ENCODE measurements at places on chromosomes 12 and 14.

GRCh38 chr12:69055280-69055679 is 122.3 kb upstream of the CPM start:
- no peak for DNase-seq

GRCh38 chr14:68924186-68925158 is 54.6 kb downstream of the ACTN1 start:
- no peak for DNase-seq

DNA sequence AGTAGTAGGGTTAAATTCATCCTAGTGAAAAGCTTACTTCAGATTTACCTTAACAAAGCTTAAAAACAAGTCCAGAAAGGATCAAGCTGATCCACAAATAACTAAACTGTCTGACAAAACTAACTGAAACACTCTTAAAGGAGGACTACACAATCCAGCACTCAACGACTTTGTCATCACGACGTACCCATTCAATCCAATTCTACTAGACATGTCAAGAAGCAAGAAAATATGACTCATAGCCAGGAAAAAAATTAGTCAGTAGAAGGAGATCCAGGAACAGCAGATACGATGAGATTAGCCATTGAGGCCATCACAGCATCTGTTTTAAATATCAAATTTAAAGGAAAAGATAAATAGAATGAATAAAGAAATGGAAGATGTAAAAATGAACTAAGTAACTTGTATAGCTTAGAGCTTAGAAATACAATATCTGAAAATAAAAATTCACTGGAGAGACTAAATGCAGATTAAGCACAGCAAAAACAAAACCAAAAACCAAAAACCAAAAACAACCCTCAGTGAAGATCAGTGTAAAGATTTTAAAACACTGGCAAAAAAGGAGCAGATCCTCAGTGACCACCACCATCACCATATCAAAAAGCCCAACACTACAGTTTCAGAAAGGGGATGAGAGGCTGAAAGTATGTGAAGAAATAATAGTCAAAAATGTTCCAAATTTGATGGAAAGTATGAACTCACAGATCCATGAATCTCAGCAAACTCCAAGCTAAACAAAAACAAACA is 95.0 kb upstream of the CCND2 start:
- no peak for DNase-seq

DNA sequence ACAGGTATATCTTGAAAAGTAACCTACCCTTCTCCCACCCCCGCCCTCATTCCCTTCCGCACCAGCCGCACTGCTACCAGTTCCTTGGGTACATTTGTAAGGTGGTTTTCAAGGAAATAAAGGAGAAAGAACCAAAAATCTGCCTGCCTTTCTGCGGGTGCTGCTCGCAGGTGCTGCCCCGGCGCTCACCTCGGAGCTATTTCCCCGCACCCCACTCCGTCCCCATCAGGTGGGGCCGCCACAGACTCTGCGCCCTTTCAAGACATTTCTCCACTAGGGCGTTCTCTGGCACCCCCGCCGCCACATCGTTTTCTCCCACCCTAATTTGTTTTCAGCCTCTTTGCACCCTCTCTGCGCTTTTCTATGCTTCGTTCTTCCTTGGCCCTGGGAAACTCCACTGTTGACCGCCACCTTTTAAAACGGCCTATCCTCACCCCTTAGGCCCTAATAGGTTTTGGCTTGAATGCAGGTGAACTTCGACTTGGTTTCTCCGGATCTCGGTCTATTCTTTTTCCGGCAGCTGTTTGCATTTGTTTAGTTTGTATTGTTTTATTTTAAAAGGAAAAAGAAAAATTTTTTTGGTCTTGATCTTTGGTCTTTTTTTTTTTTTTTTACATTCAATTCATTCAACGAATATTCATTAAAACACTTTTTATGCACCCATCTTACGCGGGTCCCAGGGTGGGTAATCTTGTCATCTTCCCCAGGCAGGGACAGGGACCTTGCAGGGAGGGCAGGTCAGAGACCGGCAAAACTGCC is 3.0 kb downstream of the VSX2 start:
- DNase-seq = no peak

DNA sequence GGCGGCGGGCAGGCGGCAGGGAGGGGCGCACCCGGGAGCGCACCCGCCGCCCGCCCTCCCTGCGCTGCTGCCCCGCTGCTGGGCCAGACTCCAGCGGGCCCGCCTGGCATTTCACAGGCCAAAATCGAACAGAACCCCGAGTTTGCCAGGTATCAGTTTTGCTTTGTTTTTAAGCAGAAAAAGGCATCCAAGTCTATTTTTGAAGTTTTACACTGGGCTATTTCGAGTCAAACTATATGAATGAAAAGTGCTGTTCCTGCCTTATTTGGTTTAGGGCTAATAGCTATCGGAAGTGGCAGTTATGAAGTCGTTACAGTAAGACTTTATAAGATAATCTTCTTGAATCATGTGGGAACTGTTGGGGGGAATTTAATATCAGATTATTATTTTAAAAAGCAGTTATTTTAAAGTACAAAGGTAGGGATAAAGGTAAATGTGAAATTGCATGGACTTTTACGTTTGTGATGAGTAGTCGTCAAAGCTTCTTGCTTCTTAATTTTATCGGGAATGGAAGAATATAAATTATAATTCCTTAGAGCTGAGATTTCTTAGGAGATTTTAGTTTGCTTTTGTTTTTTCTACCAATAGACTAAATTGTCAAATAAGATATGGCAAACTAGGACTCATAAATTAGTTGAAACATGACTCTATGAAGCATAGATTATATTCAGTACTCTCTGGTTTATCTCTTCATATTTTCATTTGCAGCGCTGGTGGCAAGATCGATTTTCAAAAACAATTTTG is 1.1 kb downstream of the MSRB3 start:
- no peak for DNase-seq

DNA sequence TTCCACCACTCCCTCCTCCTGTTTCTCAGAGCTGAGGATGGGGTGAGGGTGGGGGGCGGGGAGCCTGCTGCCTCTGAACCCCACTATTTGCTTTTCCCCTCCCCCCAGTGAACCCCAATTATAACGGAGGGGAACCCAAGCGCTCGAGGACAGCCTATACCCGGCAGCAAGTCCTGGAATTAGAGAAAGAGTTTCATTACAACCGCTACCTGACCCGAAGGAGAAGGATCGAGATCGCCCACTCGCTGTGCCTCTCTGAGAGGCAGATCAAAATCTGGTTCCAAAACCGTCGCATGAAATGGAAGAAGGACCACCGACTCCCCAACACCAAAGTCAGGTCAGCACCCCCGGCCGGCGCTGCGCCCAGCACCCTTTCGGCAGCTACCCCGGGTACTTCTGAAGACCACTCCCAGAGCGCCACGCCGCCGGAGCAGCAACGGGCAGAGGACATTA is 1.1 kb downstream of the HOXC4 start:
- DNase-seq = no peak

DNA sequence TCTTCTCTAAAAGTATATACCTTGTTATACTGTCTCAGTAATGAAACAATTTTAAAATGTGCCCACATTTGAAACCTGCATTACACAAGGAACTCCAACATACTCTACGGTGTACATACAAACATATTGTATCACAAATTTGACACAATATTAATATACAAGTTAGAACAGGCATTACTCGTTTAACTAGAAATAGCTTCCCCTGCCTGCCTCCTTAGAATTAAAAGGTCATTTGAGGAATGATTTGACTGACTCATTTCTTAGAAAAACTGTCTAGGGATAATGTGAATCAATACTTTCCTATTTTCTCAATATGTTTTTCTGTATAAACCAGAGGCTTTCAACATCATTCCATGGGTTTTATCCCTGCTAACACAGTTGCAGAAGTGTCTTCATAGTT is 73.7 kb downstream of the STON2 start:
- DNase-seq = no peak

GRCh38 chr12:95395696-95396095 is 78.3 kb upstream of the METAP2 start:
- no peak for DNase-seq

DNA sequence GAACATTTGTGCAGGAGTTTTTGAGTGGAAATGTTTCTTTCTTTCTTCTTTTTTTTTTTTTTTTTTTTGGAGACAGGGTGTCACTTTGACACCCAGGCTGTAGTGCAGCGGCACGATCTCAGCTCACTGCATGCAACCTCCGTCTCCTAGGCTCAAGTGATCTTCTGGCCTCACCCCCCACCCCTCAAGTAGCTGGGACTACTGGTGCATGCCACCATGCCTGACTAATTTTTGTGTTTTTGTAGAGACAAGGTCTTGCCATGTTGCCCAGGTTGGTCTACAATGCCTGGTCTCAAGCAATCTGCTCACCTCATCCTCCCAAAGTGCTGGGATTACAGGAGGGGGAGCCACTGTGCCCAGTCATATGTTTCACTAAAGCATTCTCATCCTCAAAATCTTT is 69.2 kb upstream of the BCAT1 start:
- DNase-seq = no peak

All from activated effector memory CD4-positive, alpha-beta T cell treated with anti-CD3 and anti-CD28 coated beads, Interleukin-2, amount 50 U/mL, for 16 hours (primary cell).